ENCODE measurements at places on chromosomes 12 and 14. TPM values are rescaled to one million over a fixed set of nuclear protein-coding genes. Genes with fewer than 3 reads are reported as not detected.
A peak's percentile ranks its signal among the peaks of the same experiment; 100 is the strongest.

RNASE8 gene
- total RNA-seq, result not detected

MOK gene
- total RNA-seq, result 9.4 TPM

DPY19L2 gene
- 13.5 TPM for total RNA-seq

DNA sequence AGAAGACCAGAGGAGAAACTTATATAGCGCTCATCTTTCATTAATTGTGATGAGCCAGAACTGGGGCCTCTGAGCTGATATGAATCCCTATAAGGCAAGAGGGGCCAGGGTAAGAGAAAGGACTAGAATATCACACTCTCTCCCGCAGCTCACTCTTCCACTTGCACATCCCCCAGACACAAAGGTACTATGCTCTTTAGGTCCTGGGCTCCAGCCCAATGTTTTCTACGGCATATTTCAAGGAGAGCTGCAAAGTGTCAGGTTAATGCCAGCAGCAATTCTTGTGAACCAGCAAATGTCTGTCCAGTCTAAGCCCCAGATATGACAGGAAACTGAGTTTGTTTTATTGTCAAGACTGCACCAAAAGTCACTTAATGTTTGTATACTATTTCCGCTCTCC lies 29.4 kb downstream of the PPP2R5E start:
- DNase-seq, result no peak

DNA sequence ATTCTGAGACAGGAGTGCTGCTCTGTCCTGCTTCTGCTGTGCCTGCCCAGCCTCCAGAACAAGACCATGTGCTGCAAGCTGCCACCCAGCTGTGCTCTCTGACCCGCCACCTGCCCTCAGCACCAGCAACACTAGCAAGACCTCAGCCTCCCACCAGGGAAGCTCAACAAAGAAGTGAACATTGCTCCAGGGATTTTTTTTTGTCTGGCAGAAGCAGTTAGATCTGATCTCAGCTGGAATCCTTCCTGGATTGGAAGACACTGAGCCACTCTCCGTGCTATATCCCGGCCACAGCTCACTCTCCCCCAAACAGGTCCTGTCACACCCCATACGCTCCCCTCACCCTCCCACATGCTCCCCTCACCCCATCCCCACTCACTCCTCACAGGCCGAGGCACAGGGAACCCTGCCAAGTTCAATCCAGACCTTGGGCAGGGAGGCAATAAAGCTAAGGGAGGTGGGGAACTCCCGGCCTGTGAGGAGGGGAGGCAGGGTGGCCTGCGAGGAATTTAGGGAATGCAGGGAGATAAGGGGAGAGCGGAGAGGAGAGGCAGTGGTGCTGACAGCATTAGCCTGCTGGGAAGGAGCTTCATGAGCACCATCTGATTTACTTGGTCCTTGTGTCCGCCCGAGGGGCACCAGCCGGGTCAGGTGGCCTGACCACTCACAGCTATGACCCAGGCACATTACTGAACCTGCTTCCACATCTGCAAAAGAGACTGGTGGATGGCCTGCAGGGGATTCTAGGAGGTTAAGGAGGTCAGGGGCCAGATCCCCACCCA lies 29.7 kb downstream of the CCDC85C start:
- no peak for DNase-seq

PTGDR gene
- total RNA-seq, result 0.28 TPM

GRCh38 chr12:559208-559905 lies 99.6 kb downstream of the B4GALNT3 start:
- no peak for DNase-seq

- DNase-seq, result no peak
Measured at GRCh38 chr12:91627225-91627624, 444.6 kb upstream of the DCN start.

DNA sequence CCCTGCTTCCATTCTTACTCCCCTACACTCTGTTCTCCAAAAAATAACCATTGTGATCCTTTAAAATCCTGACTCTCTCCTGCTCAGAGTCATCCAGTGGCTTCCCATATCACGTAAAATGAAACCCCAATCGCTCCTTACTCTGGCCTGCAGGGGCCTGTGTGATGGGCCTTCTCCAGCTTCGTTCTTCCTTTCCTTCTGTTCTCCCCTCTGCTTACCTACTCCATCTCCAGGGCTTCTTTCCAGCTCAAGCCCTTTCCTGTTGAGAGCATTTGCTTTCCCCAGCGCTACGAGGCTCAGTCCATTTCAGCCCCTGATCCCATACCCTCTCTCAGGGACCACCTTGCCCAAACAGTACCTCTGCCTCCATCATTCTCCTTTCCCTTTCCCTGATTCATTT lies 144.4 kb upstream of the ARHGAP5 start:
- DNase-seq, result no peak

DNA sequence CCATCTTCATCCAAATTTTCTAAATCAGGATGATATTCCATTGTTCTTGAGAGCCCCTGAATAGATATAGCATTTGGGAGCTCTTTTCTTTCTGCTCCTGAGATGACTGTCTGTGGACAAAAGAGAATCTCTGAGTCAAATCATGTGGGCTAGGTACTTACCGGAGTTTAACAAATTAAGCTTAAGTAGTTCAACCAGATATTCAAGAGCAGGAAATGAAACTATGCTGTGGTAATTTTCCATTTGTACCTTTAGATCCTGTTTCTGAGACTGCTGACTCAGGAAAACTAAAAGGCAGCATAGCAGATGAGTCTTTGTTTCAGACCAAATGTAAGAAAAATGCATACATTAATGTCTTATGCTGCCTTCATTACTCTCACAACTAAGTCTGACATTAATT lies at the start of gene CLEC7A:
TSS of gene CLEC7A (minus strand) at position 158 of the 400 bp plus-strand sequence. CDS start at position 41, 117 bp downstream.
- no peak for DNase-seq

GRCh38 chr14:36989806-36990205 lies 182.6 kb downstream of the SLC25A21 start:
- DNase-seq, result no peak

DNA sequence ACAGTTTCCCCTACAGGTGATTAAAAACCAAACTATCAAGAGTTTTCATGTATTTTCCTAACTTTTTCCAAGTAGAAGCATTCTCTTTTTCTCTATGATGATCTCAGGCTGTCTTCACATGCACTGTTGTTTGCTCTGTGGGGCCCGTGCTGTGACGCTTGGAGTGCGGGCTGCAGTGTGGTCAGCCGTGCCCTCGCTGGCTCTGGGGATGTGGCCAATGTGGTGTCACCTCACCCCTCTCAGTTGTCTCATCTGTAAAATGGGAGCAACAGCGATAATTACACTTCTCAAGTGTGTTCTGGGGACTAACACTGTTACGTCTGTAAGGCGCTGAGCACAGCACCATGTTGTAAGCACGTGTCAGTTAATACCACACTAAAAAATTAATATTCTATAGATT lies 28.6 kb downstream of the DDX51 start:
- no peak for DNase-seq

SLC8A3 gene
- not detected for total RNA-seq

DNA sequence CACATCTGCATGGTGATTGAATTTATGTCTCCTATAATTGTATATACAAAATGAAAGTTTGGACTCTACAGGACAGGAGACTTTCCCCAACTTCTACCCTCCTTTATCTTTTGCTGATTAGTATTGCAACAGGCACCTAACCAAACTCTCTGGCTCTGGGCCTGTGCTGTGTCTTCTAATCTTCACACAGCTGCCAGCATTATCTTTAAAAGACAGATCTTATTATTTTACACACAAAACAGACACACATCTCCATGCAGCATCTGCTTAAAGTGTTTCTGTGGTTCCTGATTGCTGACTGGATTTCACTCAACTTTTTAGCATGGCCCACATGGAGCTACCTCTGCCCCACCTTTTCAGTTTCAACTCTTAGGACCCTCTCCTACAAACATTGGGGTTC lies 154.9 kb upstream of the PELI2 start:
- DNase-seq, result no peak

GDF3 gene
- not detected for total RNA-seq

DNA sequence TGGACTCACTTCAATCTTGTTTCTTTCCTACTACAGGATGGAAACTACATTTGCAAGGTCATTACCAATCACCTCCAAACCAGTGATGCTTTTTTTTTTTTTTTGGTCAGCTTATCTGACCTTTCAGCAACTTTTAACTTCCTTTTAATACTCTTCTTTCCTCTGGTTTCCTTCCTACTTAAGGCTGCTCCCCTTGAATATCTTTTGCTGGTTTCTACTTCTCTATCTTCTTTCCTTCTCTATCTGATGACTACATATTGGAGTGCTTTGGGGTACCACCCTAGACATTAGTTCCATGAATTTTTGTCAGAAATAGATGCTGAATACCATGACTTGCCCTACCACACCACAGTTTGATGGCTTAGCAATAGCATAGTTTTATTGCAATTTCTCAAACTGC lies 197.7 kb upstream of the DDHD1 start:
- DNase-seq, result no peak

RAD9B gene
- 0.71 TPM for total RNA-seq

GRCh38 chr12:52306731-52307130 lies 14.5 kb downstream of the KRT83 start:
- DNase-seq, result peak; percentile 39

DNA sequence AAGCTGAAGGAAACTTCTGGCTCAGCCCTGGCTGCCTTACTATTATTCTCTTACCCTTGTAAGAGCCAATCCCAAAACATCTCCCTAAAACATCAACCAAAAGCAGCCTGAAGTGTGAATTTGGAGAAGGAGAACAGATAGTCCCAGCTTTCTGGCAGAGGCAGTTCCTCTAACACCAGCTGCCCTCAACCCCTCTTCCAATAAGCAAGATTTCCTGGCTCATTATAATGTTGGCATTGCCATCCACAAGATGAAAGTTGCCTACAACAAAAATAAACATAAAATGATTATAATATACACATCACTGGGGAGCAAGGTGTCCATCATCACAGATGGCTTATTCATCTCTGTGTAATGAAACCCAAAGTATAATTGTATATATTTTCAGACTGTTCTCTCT lies 352.5 kb upstream of the CCDC196 start:
- DNase-seq, result no peak

OR4Q2 gene
- total RNA-seq, result not detected

AICDA gene
- total RNA-seq, result not detected

DNA sequence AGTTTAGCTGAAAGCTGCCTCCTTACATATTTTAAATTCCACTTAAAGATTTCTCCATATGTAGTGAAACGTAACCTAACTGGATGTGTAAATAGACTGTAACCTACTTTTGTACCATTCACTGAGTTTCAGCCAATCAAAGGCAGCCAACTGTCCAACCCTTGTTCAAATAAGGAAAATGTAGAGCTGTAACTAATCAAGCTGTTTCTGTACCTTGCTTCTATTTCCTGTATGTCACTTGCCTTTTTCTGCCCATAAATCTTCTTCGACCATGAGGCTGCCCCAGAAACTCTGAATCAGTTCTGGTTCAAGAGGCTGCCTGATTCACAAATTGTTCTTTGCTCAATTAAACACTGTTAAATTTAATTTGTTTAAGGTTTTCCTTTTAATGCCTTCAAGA lies 6.3 kb downstream of the SLC7A8 start:
- no peak for DNase-seq

- no peak for DNase-seq
Measured at GRCh38 chr12:27711317-27711682, 668 bp downstream of the MRPS35 start.

GRCh38 chr12:39816671-39817185 lies 197.1 kb upstream of the ABCD2 start:
- no peak for DNase-seq

OR4E2 gene
- total RNA-seq, result not detected

CCND2 gene
- 178 TPM for total RNA-seq

GRCh38 chr12:124770728-124771127 lies 92.9 kb downstream of the SCARB1 start:
- DNase-seq, result no peak

DNA sequence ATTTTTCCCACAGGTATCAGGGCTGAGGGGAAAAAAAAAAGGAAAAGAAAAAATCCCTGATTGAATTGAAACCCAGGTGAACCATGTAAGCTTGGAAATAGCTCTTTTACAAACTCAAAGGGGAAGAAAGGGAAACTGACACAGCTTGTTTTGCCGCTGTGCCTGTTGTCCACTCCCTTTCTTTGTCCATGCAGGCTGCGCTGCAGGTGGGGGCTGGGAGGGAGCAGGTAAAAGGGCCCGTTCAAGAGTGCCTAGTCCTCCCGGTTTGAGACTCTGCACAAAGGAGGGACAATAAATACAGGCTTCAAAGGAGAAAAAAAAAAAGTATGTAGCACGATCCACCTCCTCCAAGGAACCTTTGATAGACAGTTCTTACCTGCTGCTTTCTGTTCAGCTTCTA lies 194.8 kb downstream of the GRIN2B start:
- DNase-seq, result no peak

ARHGEF40 gene
- total RNA-seq, result 15.0 TPM

- DNase-seq, result no peak
Measured at GRCh38 chr12:80776706-80777105, 60.0 kb downstream of the MYF5 start.

- no peak for DNase-seq
Measured at GRCh38 chr14:81295958-81296923, 75.5 kb upstream of the GTF2A1 start.

DNA sequence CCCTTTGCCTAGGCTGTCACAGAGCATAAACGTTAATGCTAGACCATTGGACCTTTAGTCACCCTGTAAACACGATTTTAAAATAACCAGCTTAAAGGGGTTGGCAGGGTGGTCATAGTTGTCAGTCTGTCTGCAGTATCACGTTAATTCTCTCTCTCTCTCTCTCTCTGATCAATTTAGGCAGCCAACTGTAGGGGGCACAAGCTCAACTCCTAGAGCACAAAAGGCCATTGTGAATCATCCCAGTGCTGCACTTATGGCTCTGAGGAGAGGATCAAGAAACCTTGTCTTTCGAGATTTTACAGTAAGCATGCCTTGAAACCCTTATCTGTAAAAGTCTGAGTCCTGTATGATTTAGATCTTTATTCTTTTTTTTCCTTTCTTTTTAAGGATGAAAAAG lies 97.1 kb downstream of the SCAF11 start:
- no peak for DNase-seq

GEMIN2 gene
- total RNA-seq, result 15.7 TPM

GRCh38 chr12:14290951-14291350 lies 74.5 kb upstream of the ATF7IP start:
- DNase-seq, result no peak

CAPZA3 gene
- not detected for total RNA-seq

DNA sequence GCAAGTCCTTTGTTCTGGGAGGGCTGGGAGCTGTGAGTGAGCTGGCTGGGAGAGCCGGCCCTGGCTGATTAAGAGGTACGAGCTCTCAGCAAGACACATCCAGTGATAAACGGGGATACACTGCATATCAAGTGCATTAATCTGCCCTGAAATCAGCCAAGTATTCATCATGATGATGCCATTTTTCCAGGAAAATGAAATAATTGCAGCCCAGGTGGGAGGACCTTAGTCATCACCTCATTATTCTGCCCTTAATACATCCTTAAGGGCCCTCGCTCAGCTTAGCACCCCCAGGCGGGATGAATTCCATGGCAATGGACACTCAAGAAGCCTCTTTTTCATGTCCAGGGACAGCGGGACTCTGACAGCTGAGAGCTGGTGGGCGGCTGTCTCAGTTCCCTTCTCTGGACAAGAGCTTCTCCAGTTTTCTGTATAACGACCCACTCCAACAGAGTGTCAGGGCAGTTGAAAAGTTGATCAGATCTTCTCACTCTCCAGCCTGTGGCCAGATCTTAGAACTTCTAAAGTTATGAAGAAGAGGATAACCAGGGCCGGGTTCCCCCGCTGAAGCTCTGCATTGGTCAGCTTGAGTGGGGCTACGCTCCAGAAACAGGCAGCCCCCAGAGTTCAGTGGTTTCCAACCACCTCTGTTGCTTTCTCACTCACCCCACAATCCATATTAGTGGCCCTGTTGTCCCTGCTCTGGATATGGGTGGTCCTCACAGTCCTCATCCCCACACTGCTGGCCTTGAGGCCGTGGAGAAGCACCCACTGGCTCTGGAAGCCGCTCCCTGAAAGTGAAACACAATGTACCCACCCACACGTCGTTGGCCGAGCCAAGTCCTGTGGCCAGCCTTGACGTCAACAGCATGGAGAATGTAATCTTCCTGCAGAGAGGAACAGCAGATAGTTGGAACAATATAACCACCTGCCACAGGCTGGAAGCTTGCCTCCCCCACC lies 306.2 kb upstream of the DIO3 start:
- DNase-seq, result peak; percentile 64

All from sigmoid colon (tissue), 7 donors.